ENCODE measurements at places on chromosomes 3 and 15. TPM values are rescaled to one million over a fixed set of nuclear protein-coding genes. Genes with fewer than 3 reads are reported as not detected.

GAP43 gene
- not detected for total RNA-seq

PP2D1 gene
- total RNA-seq = not detected

CRYGS gene
- total RNA-seq = 7.9 TPM

CCK gene
- total RNA-seq = not detected

INSYN1 gene
- 2.6 TPM for total RNA-seq

CCDC13 gene
- 3.3 TPM for total RNA-seq

CADPS gene
- 1.9 TPM for total RNA-seq

BNC1 gene
- total RNA-seq = not detected

PRTG gene
- 0.66 TPM for total RNA-seq

FOXB1 gene
- total RNA-seq = not detected

GP9 gene
- not detected for total RNA-seq

P2RY12 gene
- total RNA-seq = 2.8 TPM

MINAR1 gene
- total RNA-seq = 0.85 TPM

DNAJA4 gene
- 15.4 TPM for total RNA-seq

GDPGP1 gene
- 5.9 TPM for total RNA-seq

INO80 gene
- 28.4 TPM for total RNA-seq

ISL2 gene
- total RNA-seq = not detected

BLM gene
- total RNA-seq = 8.3 TPM

ACTC1 gene
- not detected for total RNA-seq

KNG1 gene
- total RNA-seq = not detected

LIPC gene
- total RNA-seq = not detected

RASL12 gene
- total RNA-seq = 8.6 TPM

CCR2 gene
- total RNA-seq = 1.3 TPM

LRTM1 gene
- not detected for total RNA-seq

CLCN2 gene
- total RNA-seq = 5.8 TPM

SH3GL3 gene
- not detected for total RNA-seq

CADM2 gene
- total RNA-seq = 7.0 TPM

TMEM62 gene
- total RNA-seq = 28.7 TPM

GHRL gene
- total RNA-seq = 11.3 TPM

SLC22A13 gene
- total RNA-seq = 0.51 TPM

KBTBD13 gene
- not detected for total RNA-seq

C3orf85 gene
- not detected for total RNA-seq
